ENCODE measurements at places on chromosomes 7 and 10.

GRCh38 chr7:55207436-55208125 is 157.6 kb upstream of the LANCL2 start:
- no peak for DNase-seq

DNA sequence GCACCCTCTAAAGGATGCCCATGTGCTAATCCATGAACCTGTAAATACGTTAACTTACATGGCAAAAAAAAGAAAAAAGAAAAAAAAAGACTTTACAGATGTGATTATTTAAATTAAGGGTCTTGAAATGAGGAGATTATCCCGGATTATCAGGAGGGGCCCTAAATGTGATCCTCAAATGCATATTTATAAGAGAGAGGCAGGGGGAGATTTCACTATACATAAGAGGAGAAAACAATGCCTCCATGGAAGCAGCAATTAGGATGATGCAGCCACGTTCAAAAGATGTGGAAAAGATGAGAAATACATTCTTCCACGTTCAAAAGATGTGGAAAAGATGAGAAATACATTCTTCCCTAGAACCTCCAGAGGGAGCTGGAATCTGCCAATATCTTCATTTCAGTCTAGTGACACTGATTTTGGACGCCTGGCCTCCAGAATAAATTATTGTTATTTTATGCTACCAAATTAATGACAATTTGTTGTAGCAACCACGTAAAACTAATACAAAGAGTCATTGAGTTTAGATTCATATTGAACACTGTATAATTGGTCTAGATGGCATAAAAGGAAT is 328.4 kb upstream of the GNAI1 start:
- no peak for DNase-seq

GRCh38 chr7:26959290-26959689 is 94.9 kb upstream of the SKAP2 start:
- no peak for DNase-seq

DNA sequence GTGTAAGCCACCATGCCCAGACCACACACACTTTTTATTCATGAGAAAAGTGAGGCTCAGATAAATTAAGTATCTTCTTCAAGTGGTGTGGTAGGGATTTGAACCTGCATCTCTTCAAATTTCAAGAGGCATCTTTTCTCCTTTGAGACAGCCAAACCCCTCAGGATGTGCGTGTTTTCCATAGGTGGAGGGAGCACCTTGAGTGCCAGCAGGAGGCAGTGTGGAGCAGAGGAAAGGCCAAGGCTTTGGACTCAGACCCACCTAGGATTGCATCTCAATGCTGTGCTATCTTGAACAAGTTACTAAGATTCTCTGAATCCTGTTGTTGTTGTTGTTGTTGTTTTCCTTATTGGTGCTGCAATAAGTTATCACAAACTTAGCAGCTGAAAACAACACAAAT is 40.2 kb upstream of the MYL10 start:
- no peak for DNase-seq

DNA sequence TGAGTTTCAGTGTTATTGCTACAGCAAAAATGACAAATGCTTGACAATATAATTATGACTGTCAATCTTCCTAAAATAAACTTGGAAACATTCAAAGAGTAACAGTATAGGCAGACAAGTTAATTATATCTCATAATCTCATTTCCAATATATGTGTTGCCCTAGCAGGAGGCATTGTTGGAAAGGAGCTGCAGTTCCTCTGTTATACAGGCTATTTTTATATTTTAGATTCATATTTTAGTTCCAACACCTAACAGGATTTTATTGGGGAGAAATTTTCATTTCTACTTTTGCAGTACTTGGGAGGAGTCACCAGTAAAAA is 19.3 kb downstream of the VOPP1 start:
- no peak for DNase-seq
